ENCODE measurements at places on chromosomes 5 and 9.
A peak's percentile ranks its signal among the peaks of the same experiment; 100 is the strongest.

DNA sequence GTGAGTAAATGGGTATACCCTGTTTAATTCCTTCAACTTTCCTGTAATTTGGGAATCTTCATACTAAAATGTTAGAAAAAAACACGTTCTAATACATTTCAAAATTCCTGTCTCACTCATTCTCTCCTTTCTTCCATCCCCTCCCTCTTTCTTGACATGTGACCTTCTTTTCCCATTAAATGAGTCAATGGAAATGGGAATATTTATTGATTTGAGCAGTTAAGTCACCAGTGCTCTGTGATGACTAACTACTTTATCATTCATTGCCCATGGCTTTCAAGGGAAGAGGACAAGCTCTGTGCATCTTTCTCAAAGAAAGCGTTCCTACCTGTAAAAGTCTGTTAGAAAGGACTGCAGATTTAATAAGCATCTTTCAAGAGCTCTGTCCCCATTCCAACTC is 144.4 kb upstream of the MAP3K1 start:
- DNase-seq, result no peak

GRCh38 chr5:8188874-8189565 is 320.1 kb downstream of the MTRR start:
- no peak for DNase-seq

DNA sequence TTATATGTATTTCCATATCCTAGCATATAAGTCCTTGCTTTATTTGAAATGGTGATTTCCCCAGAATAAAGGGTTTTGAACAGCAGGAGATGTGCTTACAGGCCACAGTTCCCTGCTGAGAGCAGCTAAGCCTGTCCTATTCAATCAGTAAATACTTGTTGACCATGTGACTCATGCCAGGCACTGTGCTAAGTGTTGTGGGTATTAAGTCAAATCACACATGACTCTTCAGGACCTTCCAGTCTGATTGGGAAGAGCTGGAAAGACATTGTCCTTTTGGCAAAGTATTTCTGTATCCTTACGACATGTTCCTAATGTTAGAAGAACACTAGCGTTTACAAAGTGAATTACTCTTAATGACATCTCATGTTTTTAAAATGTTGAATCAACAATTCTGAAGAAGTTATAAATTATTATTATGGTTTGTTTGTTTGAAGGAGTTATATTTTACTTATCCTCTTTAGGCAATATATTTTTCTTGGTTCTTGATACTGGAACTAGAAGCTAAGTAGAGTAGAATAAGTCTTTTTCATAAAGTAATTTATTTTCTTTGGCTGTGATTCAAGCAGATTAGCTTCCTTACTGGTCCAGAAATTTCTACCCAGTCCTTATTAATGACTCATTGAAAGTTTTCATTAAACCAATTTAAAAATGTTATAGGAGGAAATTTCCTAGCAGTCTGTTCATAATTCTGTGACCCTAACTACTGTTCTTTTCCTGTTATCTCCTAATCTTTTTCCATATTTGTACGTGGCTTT is 82.1 kb downstream of the GAPVD1 start:
- DNase-seq, result peak; percentile 27

- DNase-seq, result no peak
These were observed 46.4 kb downstream of the FGF1 start for GRCh38 chr5:142639455-142639854.

GRCh38 chr5:4022056-4022670 is 426.5 kb downstream of the IRX1 start:
- no peak for DNase-seq

GRCh38 chr9:121674017-121674416 is 22.6 kb downstream of the DAB2IP start:
- no peak for DNase-seq

GRCh38 chr9:133406480-133407307 is 11.1 kb downstream of the REXO4 start:
- peak; percentile 67 for DNase-seq

- peak; percentile 87 for DNase-seq
These were observed 10.7 kb upstream of the OR5C1 start for GRCh38 chr9:122777935-122778627.

DNA sequence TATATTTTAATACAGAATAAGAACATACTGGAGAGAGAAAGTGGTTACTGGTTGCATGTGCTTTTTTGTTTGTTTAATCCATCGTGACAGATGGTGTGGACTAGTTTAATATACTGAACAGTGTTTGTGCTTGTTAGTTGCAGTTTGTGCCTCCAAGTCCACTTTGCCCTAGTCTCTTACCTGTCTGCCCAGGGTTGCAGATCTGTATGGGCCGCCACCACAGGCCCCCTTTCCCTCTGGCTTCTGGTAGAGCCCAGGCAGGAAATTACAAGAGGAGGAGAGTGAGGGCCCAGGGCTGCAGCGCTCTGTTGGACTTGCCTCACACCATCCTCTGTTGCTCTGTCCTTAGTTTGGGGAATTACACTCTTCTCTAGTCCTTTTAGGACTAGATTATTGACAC is 166.4 kb downstream of the KDM4C start:
- no peak for DNase-seq

DNA sequence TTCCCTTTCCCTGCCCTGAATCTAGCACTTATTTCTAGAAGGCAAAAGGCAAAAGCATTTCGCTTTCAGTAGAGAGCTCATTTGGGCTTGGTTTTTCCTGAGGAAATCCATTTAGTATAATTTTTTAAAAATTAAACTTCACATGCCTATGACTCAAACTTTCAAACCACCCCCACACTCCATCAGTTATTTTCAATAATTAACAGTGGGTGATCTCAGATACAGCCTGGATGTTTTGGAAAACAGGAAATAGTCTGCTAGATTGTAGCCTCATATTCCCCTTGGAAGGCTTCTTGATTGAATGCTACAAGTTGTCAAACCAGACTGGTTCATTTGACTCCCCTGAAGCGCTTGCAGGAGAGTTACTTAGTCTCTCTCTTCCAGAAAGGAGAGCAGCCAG is 40.6 kb downstream of the SEMA5A start:
- no peak for DNase-seq

GRCh38 chr5:33756491-33756890 is 135.3 kb downstream of the ADAMTS12 start:
- no peak for DNase-seq

GRCh38 chr9:131739133-131739958 is 530 bp downstream of the RAPGEF1 start:
- DNase-seq, result peak; percentile 29

DNA sequence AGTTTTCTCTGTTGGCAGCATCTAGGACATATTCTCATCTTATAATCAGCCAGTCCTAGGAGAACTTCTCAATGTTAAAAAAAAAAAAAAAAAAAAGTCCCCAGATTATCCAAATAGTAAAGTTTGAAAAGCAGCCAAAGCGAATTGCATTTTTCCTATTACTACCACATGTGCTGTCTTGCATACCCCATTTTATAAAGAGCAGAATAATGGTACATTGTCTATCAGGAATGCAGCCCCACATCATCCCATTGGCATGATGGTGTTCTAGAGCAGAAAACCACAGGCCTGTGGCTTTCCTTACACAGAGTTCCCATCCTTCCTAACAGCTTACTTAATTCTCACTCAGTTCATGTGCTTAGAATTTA is 381.6 kb downstream of the TMEM38B start:
- DNase-seq, result peak; percentile 91

DNA sequence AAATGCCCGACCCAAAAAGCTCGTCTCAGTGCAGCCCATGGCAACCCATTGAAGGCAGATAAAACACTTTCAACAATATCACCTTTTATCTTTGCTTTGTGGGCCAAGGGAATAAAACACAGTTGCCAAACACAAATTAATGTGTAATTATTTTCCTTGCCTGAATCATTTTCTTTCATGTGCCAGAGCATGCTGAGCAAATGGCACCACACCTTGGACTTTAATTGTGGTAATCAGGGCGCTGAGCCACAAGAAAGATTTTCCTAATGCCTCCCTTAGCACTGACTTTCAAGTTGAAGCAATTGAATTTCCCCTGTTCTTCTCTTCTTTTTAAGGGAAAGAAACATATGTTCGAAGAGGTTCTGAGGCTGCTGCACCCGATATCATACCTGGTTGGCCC is 297.1 kb upstream of the MSX2 start:
- DNase-seq, result no peak

GRCh38 chr5:17343675-17344074 is 126.2 kb downstream of the BASP1 start:
- peak; percentile 75 for DNase-seq

DNA sequence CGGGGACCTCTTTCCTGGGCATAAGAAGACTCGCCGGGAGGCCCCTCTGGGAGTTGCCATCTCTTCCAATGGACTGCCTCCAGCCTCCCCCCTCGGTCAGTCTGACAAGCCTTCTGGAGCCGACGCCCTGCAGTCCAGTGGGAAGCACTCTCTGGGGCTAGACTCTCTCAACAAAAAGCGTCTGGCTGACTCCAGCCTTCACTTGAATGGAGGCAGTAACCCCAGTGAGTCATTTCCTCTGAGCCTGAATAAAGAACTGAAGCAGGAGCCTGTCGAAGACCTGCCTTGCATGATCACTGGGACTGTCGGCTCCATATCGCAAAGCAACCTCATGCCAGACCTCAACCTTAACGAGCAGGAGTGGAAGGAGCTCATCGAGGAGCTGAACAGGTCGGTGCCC is 28.4 kb upstream of the LTC4S start:
- DNase-seq, result peak; percentile 78

DNA sequence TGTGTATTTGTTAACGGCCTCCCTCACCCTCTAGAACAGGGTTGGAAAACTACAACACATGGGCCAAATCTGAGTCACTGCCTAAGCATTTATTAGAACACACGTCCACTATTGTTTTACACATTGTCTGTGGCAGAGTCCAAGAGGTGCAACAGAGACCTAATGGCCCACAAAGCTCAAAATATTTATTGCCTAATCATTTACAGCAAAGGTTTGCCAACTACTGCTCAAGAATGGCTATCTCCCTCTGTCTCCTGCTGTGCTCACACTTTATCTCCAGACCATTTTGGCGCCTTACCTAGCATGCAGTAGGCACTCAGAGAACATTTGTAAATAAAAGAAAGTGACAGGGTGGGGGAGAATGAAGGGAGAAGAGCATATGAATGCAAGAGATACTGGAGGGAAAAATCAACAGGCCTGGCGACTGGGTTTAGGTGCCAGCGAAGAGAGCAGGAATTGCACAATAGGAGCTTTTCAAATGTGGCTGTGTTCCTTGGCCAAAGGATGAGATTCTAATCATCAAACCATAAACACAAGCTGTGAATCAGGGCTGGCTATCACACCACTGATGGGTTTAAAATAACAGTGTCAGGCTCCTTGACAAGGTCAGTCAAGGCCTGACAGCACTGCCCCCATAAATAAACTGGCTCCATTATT is 80.3 kb downstream of the EPB41L4A start:
- DNase-seq, result peak; percentile 54

DNA sequence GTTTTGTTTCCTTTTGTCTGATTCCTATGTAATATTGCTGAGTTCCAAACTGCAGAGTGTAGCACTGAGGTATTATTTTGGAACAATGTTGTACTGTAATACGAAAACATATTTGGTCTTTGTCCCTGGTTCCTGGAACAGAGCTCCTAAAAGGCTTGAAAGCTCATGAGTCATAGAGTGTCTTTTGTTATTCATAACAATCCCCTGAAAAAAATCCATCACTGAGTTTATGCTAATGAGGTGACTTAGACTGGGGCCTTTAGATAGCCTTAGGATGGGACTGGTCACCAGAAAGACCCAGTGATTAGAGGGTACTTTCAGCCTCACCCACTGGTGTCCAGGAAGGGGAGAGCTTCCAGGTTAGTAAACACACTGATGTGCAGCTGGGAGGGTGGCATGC is 132.7 kb upstream of the POU5F2 start:
- DNase-seq, result peak; percentile 20

DNA sequence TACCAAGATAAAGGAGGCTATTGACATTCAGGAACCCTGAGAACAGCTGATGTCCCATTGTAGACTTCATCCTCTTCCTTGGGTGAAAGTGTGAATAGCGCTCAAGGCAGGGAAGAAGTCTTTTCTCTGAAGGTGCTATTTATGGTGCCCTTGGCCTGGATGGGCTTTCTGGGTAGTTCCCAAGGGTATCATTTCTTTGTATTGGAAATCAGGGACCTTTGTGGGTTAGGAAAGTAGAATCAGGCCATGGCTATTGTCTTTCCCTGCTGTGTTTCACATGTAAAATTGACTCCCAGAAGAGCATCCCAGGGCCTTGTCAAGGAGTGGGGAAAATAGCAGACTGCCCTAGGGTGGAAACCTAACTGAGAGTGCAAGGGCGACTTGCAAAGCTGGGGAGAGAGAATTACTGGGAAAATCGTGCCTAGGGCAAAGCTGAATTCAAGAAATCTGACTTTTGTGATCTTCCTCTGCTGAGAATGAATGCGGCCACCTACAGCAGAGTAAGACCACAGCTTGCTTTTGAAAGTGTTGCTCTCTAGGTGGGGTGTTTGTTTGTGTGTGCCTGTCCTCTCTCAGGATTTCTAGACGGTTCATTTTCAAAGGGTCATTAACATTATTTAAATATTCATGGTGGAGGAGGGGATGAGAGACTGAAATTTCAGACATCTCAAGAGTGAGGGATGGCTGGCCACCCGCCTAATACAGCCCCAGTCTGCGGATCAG is 160.6 kb downstream of the C9orf152 start:
- DNase-seq, result no peak

GRCh38 chr5:6397536-6398269 is 19.4 kb upstream of the MED10 start:
- no peak for DNase-seq

DNA sequence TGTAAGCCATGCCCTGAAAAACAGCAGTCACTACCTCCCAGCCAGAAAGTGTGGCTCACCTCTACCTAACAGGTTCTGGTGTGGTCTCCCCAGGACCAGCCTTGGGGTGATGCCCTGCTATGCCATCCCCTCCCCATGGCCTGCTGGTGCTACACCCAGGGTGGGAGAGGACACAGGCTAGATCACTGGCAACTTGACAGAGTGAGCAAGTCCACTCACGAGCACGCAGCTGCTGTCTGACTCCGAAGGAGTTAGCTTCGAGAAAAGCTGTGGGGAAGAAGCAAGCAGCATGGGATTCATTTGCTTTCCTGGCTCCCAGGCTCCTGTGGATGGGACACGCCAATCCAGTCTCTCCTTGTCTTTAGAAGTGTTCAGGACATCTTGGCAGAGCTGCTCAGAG is 102.2 kb downstream of the COL5A1 start:
- no peak for DNase-seq

DNA sequence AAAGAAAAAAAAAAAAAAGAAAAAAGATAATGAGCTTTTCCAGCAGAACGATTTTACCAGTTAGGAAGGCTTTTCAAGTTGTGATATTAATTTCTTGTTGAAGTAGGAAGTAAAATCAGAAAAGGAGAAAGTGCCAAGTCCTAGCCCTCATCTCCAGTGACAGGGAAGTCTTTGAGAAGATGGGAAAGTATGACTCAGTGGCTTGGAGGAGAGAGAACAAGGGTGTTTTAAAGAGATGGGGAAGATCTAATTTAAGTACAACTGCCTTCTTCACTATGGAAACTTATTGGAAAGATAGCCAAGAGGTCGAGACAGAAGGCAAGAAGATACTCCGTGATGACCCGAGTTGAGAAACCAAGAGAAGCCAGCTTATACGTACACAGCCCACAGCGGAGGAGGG is 22.6 kb downstream of the FGF1 start:
- no peak for DNase-seq

DNA sequence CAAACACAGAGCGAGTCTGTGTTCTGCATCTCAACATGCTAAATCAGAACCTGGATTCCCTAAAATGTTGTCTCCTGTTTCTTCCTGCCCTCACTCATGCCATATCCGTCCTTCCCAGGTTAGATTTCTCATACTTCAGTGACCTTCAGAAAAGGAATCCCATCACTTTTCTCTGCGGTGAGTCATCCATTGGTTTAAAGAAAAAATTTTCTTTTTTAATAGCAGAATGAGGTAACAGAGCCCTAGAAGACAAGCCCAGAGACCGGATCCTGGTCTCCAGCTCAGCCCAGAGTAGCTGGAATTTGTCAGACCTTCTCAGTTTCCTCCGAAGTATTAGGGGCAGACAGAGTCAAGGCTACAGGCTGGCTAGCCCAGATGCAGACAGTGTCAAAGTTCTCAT is 143.2 kb upstream of the DMRT1 start:
- DNase-seq, result peak; percentile 58

Measured in AG10803 (cell line).